ENCODE measurements at places on chromosomes 7 and 10.

GRCh38 chr7:105014693-105015389, 836 bp downstream of the KMT2E start:
- DNase-seq: no peak

DNA sequence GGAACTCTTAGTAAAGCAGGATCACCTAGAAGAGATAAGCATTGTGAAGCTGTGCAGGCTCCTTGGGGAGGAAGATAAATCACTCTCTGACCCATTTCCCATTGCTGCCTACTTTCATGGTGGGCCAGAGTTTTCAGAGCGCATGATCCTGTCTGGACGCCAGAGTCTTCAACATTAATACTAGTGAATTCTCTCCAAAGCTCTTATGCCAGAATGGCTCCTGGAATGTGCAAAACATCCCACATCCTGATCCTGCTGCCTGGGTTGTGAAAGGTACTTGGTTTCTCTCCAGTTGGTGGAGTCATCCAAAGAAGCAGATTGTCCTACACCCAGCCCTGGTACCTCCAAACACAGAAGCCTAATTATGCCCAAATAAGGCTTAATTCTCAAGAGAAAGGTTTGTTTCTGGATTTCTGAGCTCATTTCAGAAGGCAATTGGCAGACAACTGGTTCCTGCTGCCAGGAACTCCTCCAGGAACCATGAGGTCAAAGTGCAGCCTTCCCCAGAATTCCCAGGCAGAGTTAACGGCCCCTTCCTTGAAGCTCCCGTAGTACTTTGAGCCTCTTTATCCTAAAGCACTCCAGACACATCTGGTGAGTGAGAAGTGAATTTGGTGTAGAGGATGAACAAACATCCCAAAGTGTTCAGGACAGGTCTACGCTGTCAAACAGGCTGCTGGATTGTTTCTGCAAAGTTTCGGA, 495.2 kb downstream of the PLXNA4 start:
- no peak for DNase-seq

DNA sequence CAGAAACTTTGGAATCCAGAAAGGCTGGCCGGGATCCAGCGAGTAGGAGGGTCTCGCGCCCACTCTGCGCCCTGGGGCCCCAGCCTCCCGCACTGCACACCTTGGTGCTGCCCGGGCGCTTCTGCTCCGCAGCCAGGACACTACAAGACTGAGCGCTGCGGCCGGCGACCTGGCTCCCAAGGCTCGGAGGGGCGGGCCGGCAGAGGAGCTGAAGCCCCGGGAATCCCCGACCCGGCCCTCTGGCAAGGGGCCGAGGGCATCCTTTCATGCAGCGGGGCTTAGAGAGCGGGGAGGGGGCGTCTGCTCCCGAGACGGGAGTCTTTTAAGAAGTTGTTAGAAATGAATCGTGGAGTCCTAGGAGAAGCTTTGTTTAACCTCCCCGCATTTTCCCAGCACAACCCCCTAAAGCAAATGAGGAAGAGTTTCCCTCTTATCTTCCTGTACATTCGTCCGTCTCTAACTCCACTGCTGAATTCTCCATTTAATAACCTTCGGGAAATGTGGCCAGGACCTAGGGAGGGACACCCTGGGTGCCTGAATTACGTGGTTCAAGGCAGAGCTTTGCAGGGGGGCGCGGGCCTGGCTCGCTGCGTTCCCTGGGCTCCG, 1.1 kb downstream of the VWC2 start:
- DNase-seq: no peak

DNA sequence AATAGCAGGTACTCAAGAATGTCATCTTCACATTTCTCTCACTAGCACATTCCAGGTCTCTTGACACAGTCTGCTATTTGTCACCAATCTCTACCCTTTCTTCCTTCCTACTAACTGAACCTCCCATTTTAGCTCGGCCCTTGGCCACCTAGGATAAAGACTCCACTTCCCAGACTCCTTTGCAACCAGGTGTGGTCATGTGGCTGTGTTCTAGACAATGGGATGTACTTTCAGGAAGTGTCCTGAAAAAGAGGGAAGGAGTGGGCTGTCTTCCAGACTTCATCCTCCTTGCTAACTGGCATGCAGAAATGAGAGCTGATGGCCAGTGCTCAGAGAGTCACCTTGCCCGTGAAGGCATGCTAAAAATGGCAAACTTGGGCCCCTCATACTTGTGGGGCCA, 139.2 kb downstream of the AMPH start:
- no peak for DNase-seq

GRCh38 chr10:107104026-107104652, 60.4 kb downstream of the SORCS1 start:
- no peak for DNase-seq

DNA sequence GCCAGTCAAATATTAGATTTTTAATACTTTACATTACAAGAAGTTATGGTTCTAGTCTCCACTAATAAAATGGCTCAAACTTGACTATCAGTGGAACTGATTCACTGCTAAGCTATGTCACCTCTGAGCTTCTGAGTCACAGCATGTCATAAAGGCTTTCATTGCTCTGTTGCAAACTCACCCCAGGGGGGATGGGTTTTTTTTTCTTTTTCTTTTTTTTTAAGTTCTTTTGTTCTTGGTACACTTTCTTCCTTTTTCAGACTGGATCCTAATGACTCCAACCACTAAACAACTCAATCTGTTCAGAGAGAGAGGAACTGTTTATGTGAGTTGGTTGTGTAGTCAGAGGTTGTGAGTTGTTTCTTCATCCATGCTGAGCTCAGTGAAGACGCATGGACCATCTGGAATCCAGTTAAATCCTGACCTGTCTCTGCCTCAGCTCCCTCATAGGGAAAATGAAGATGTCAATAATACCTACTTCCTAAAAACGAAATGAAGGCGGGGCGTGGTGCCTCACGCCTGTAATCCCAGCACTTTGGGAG, 11.0 kb downstream of the MYOF start:
- peak; percentile 91 for DNase-seq

- DNase-seq: no peak
Observed at GRCh38 chr7:10934292-10934691, 39.4 kb upstream of the PHF14 start.

- no peak for DNase-seq
Observed at GRCh38 chr7:17384400-17384799, 85.9 kb downstream of the AHR start.

DNA sequence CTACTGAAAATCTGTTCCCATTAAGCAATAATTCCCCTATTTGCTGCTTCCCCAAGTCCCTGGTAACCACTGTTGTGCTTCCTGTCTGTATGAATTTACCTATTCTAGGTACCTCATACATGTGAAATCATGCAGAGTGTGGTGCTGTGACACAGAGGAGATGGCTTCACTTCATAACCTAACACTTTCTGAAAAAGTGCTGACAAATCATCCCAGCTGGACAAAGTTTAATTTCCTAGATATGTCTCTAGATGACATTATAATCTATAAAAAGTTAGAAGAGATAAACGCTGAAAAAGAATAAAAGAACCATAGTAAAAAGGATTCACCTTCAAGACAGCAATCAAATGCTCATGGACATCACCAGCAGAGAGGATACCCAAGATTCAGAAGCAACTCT, 277.9 kb downstream of the SKIDA1 start:
- no peak for DNase-seq

DNA sequence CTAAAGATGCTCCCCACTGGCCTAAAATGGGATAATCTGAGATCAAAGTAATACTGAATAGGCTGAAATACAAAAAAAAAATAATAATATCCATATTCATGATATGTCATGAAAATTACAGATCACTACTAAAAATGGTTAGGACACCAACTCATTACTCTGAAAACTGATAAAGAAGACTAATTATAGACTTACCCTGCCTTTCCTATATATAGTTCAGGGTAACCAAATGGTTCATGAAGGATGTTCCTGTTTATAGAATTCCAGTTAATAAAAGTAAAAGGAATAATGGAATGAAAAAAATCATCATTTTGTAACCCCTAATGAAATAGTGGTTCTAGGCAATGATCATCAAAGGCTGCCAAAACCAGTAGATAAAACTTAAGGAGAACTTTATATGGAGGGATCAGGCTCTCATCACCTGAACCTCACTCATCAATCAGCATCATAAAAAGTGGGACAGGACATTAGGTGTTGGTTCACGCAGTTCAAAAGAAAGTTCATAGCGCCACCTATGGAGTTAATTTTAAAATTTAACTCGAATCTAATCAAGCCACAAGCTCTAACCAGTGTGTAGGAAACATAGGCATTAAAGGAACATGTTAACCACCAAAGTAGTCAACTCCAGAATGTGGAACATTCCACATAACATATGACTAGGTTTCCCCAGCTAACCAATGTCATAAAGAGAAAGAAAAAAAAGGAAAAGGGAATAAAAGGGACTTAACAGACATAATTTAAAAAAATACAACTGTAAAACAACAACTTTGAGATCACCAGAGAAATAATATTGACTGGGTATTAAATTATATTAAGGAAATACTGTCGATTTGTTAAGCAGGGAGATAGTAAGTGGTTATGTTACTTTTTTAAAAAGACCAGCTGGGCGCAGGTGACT, 35.7 kb downstream of the P4HA1 start:
- DNase-seq: no peak

DNA sequence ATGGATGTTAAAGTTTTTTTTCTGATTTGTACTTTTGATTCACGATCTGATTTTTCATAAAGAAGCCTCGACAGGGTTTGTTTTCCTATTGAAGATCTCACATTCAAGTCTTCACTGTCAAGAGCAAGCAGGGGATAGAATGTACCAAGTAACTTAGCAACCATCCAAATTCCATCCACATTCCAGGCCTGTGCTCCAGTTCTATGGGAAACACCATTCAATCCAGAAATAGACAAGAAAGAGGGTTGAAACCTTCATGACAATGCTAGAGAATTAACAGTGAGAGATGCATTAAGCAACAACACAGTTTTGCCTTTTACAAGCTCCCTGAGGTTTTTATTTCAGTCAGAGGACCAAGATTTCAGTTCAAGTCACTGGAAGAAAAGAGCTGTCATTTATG, 300.2 kb downstream of the NEBL start:
- peak; percentile 76 for DNase-seq

DNA sequence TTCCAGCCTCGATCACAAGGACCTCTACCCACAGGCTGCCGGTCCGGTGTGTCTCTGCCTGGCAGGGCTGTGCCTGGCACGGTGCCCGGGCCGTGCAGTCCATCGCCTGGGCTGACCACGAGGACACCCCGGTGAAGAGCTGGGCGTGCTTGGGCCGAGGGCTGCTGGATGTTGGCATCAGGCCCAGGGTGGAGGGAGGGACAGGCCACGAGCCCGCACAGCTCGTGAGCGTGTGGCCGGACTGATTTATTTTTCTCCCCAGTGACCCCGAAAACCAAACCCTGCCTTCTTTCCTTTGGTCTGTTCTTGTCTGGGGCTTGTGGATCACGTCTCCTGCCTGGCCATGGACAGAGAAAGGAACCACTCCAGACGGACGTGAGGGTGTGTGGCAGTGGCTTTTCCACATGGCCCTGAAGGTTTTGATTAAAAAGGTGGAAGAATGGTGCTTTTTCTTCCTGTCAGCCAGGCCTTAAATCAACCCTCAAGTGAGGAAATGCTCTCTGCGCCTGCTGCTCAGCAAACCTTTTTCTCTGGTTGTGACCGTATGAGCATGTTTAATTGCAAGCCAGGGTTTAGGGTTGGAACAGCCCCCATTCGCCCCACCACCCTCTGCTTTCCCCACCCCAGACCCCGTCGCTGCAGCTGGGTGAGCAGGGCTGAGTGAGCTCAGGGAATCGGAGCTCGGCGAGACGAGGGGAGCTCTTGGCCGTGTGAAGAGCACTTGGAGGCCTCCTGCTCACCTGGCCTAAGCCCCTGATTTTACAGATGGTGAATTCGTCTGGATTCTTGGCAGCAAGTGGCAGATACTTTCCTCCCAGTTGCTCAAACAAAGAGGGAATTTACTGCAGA, 130.1 kb downstream of the RGS10 start:
- no peak for DNase-seq

GRCh38 chr10:110600487-110601101, 33.1 kb downstream of the SMC3 start:
- peak; percentile 65 for DNase-seq

DNA sequence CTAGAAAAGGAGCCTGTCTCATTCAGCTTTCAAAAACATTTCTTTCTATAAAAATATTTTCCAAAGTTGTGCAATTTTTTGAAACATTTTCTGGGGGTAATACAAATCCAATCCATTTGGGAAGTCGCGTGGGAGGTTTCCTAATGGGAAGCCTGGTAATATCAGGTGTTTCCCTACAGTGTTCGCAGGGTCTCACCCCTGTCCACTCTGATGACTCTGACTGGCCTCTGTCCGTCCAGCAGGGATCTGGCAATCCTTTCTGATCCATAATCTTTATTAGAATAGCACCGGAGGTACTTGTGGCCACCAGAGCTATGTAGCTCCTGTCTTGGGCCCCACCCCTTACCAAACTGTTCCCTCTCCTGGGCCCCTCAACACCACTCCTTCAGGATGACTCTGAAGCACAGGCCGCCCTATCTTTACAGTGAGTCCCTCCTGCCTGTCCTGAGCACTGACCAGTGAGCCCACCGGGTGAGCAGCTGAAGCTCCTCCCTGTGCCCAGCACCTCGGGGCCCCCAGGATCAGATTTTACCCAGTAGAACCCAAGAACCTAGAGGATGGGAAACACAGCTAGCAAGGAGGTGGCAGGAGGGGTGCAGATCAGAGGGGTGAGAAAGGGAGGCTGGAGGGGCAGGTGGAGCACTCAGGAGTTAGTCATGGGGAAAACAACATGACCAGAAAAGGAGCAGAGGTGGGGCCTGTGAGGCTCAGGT, 84.8 kb downstream of the PTPRE start:
- DNase-seq: no peak

GRCh38 chr10:86215712-86216111, 150.9 kb downstream of the GRID1 start:
- DNase-seq: no peak

GRCh38 chr10:113274176-113274829, 278.6 kb upstream of the HABP2 start:
- DNase-seq: no peak

DNA sequence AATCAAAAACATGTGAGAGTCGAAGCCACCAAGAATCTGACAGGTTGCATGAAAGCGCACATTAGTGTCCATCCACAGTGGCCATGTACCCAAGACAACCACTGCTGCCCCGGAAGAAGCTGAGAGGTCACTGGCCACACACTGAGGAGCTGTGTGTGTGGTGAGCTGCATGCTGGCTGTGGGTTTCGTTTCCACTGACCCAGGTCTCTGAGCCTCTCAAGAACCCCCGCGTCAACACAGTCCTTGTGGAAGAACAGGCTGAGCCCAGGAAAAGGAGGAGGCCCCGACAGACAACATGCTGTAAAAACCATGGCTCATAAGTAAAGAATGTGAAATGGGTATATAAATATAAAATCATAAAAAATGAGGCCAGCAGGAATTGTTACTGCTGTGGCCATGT, 8.2 kb downstream of the VIPR2 start:
- DNase-seq: peak; percentile 14

- DNase-seq: peak; percentile 91
Observed at GRCh38 chr10:29535012-29535777, 99.6 kb downstream of the SVIL start.

- no peak for DNase-seq
Observed at GRCh38 chr10:28400681-28401080, 97.8 kb upstream of the MPP7 start.

Measured in brain microvascular endothelial cell (primary cell).